Aorta (tissue), 5 donors: ENCODE measurements at places on chromosomes 2 and 18. TPM values are rescaled to one million over a fixed set of nuclear protein-coding genes. Genes with fewer than 3 reads are reported as not detected.

SIX3 gene
- not detected for total RNA-seq

LHCGR gene
- not detected for total RNA-seq

DNA sequence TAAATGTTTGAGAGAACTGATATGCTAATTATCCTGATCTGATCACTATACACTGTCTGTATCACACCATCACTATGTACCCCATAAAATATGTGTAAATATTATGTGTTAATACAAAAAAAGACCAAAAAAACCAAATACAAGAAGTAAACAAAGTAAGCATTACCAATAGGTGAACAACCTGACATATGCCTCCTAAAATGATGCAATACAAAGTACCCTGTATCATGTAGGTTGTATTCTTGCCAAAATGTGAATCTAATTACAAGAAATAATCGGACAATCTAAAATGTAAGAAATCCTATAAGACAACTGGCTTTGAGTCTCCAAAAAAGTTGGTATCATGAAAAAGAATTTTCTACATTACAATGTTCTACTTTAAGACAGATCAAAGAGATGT is 7.8 kb downstream of the POLR1A start:
- no peak for DNase-seq

DNA sequence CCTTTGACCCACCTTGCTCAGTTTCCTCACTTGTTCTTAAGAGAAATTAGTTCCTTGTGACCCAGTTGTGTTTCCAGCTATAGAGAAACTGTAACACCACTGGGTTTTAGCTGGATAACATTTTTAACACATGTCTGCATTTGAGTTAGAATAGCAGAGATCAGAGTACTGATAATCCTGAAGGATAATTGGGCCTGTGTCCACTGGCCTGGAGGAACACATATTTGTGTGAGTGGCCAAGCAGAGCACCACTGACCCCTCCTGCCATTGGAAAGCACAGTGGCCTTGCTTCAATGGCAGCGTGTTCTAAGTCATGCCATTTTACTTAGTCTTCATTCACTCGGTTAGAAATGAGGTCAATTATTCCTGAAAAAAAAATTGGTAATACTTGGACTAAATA is 42.6 kb downstream of the PKP4 start:
- no peak for DNase-seq

DNA sequence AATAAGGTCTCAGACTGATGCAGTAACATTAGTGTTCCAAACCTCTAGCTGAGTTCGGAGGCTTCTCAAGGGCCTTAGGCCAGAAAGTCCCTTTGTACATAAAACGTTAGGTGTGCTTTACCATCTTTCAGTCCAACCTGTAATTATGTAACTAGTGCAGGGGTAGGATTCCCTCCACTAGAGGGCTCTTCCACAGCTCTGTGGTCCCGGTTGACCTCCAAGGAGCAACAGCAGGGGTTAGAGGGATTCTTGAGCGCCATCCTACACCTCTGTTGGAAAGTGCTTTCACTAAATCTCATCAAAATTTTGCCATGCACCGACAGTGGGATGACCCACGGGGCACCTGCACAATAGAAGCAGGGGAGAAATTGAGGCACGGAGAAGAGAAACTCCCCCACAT is 155.8 kb upstream of the LRP1B start:
- no peak for DNase-seq

REEP1 gene
- total RNA-seq: 12.3 TPM

DNA sequence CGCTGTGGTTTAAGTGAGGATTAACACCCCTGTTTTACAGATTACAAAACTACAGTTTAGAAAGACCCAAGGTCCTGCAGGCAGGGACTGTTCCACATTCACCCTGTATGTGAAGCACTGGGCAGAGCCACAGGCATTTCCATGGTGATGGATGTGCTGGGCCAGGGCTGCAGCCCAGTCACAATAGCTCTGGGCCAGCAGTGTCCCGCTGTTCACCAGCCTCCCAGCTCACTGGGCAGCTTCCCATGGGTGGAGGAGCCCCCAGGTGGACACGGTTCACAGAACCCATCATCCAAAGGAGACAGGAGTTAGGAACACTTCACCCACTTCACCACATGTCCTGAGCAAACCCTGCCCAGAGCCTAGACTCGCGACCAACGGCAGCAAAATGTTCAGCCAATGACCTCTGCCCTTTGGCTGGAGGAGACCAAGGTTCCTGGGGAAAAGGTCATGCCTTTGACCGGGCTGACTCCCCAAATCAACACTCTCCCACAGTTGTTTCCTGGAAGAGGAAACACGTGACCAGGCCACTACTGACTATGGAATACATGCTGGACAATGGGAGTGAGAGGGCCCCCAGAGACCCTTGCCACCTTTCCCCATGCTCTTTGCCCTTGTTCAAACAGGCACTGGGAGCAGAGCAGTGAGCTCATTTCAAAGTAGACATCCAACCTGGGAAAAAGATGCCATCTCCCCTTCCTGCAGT is 28.0 kb upstream of the SLC35F6 start:
- DNase-seq: no peak

DNA sequence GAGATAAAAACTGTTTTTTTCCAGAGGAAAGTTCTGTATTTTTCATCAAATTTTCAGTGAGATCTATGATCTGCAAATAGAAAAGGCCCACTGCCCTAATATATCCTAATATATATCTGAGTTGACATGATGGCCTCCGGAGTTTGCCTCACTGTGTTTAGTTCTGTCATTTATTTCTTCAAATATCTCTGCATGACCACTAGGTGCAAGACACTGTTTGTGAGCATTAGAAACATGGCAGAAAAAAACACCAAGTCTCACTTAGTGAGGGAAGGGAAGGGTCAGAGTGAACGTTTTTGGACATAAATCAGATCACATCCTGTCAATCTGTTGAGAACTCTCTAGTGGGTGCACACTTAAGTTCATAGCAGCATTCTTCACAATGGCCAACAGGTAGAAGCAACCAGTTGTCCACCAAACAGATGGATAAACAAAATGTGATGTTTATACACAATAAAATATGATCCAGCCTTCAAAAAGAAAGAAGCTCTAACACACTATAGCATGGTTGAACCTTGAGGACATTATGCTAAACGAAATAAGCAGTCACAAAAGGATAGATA is 53.4 kb downstream of the SPIRE1 start:
- no peak for DNase-seq

GRCh38 chr2:119449521-119449920 is 17.9 kb downstream of the TMEM37 start:
- DNase-seq: no peak
